ENCODE measurements at places on chromosomes 4 and X.

GRCh38 chr4:128513664-128514484 is 226.3 kb upstream of the PGRMC2 start:
- no peak for DNase-seq

- DNase-seq: no peak
Observed at GRCh38 chrX:17859609-17860178, 1.4 kb downstream of the RAI2 start.

DNA sequence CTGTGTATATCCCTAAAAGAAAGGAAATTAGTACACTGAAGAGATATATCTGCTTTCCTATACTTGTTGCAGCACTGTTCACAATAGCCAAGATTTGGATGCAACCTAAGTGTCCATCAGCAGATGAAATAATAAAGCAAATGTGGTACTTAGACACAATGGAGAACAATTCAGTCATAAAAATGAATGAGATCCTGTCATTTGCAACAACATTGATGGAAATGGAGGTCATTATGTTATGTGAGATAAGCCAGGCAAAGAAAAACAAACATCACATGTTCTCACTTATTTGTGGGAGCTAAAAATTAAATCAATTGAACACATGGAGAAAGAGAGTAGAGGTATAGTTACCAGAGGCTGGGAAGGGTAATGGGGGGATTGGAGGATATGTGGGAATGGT is 611.9 kb downstream of the STPG2 start:
- DNase-seq: no peak

DNA sequence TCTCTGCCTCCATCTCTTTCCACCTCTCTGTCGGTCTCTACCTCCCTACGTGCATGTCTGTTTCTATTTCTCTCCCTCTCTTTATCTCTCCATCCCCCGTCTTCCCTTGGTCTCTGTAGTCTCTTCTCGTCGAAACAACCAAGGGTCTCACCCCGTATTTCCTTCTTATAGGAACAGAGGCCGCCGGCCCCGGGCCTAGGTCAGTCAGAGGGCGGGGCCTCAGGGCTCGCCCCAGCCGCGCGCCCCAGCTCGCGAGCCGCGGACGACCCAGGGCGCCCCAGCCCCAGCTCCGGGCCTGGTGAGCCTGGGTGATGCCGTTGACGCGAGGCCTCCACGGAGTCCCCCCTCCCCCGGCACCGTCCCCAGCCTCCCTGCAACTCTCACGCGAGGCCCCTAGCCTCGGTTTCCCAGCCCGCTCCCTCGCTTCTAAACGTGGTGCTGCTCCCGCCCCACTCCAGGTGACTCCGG is 6.6 kb downstream of the TIMM17B start:
- DNase-seq: no peak

DNA sequence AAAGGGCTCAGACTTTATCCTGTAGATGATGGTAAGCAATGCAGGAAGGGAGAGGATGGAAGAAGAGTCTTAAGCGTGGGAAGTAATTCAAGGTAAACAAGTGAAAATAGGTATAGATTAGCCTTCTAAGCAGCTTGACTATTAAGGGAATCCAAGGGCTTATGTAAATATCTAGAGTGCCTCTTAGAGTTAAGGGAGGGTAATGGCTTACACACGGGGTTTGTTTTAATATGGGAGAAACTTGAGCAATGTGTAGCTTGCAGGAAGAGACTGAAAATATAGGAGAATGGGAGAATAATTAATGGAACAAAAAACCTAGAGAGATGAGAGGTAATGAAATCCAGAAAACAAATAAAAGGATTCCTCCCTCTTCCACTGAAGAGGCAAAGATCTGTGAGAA is 12.8 kb upstream of the SAP30 start:
- DNase-seq: no peak

GRCh38 chr4:54542540-54543041 is 115.2 kb upstream of the KIT start:
- no peak for DNase-seq

DNA sequence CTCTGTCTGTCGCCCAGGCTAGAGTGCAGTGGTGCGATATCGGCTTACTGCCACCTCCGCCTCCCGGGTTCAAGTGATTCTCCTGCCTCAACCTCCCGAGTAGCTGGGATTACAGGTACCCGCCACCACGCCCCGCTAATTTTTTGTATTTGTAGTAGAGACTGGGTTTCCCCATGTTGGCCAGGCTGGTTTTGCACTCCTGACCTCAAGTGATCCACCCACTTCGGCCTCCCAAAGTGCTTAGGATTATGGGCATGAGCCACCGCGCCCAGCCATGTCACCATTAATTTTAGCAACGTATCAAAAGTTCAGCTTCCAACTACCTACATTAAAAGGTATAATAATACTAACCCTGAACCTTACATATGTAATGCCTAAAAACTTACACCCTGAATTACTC is 940 bp upstream of the UTP3 start:
- no peak for DNase-seq

GRCh38 chr4:103402198-103402597 is 204.1 kb upstream of the CENPE start:
- DNase-seq: no peak

- DNase-seq: no peak
Observed at GRCh38 chr4:90120037-90120436, 7.2 kb upstream of the CCSER1 start.

DNA sequence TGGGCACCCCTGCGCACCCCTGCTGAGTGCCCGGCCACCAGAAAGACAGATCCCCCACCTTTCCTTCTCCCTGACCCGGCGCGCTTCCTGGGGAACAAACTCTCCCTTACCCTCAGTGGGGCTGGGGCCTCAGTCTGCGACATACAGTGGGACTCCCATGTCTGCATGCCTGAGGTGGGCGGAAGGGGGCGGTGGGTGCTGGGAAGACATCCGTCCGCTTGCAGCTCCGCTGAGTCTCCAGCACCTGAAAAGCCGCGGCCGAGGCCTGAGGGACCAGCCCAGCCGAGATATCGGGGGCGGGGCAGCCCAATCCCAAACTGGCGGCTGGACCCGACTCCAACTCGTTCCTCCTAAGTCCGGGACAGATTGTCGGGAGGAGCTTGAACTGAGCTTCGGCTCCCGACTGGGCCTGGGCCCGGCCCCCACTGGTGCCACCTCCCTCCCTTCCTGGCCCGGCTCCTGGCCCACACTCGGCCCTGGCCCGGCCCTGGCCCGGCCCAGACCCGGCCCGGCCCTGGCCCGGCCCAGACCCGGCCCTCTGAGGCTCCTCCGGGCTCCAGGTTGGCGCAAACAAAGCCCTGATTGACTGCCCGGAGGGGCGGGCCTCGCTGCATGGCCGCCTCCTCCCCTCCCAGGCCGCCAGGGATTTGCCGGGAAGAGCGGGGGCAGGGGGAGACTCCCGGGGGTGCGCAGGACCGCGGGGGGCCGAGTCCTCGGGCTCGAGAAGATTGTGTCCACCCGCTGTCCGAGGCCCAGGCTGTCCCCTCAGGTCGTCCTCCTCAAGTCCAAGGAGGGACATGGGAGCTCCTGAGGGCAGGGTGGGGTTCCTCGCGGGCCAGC is 877 bp upstream of the SLC16A2 start:
- DNase-seq: no peak

- DNase-seq: no peak
Observed at GRCh38 chr4:155444721-155445120, 68.0 kb upstream of the MAP9 start.

GRCh38 chrX:96971812-96972211 is 88.1 kb downstream of the RPA4 start:
- DNase-seq: no peak

- DNase-seq: no peak
Observed at GRCh38 chr4:159272273-159273140, 169.6 kb downstream of the RAPGEF2 start.

GRCh38 chrX:114462266-114462665 is 121.6 kb upstream of the HTR2C start:
- no peak for DNase-seq

DNA sequence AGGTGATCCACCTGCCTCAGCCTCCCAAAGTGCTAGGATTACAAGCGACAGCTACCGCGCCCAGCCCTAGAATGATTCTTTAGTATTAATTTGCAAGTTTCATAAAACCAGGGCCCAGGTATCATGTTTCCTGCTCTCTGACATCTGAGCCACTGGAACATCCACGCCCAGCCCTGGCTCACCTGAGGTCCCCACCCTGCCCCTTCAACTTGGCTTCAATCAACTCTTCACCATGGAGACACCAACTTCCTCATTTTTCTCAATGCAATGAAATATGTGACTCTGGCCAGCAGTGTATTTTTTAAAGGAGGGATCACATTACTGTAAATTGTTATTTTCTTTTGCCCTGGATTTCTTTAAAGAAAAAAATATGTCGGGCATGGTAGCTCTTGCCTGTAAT is 3.9 kb downstream of the PRSS12 start:
- DNase-seq: no peak

GRCh38 chrX:110795645-110796406 is at the start of gene CHRDL1:
TSS of gene CHRDL1 (minus strand) at chrX:110795817. CDS start at chrX:110792181, 3,636 bp downstream.
- DNase-seq: no peak

- no peak for DNase-seq
Observed at GRCh38 chrX:1451661-1452515, 821 bp downstream of the ASMTL start.

DNA sequence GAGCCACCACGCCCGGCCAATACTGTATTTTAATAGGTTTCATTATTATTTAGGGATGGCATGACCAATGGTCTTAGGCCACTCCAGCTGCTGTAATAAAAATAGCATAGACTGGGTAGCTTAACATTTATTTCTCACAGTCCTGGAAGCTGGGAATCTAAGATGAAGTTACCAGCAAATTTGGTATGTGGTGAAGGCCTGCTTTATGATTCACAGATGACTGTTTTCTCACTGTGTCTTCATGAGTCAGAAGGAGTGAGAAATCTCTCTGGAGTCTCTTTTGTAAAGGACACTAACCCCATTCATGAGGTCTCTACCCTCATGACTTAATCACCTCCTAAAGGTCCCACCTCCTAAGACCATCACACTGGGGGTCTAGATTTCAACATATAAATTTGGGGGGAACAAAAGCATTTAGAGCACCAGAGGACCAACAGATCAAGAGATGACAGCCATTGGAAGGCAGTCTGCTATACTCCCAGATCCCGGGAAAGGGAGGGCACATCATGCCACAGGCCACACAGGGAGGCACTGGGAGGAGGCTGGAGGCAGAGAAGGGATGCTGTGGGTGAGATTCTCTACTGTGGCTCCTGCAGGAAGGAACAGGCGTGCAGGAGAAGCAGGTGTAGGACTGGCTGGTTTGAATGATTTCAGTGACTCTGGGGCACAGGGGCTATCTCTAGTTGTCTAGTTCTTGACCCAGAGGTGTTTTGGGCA is 335.8 kb upstream of the SFRP2 start:
- DNase-seq: peak; percentile 75

- DNase-seq: no peak
Observed at GRCh38 chr4:98544141-98544817, 114.1 kb downstream of the TSPAN5 start.

DNA sequence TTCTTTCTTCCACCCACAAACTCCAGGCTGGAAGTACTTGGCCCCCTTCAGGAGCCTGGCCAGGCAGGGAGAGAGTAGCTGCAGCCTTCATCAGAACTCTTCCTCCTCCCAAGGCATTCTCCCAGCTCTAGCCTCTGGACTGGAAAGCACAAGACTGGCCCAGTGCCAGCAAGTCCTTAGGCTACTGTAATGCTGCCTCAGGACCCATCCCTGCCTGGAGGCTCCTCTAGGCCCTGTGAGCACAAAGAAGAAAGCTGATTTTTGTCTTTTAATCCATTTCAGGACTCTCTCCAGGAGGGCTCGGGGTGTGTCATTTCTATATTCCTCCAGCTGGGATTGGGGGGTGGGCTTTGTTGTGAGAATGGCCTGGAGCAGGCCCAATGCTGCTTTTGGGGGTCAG is 10.8 kb downstream of the AWAT2 start:
- no peak for DNase-seq

GRCh38 chr4:88697588-88698329 is at the start of gene NAP1L5:
TSS of gene NAP1L5 (minus strand) at chr4:88697829. CDS start at chr4:88697754, 75 bp downstream.
- peak; percentile 10 for DNase-seq

DNA sequence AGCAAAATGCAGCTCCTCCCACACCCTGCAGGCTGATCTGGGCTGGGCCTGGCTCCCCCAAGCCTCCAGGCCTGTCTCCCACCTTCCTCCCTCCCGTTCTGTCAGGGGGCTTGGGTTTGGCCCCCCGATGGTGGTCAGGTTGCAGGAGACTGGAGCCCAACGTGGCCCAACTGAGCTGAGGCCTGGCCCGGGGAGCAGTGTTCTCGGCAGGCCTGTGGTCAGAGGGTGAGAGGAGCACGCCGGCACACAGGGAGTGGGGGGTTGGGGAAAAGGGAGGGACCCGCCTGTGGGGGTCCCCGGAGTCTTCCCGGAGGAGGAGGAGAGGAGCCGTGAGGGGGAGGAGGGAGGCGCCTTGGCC is 43.2 kb upstream of the NKX1-1 start:
- no peak for DNase-seq

- DNase-seq: no peak
Observed at GRCh38 chr4:14504162-14504561, 498.1 kb upstream of the CPEB2 start.

- no peak for DNase-seq
Observed at GRCh38 chrX:10416424-10416823, 204.0 kb downstream of the MID1 start.

DNA sequence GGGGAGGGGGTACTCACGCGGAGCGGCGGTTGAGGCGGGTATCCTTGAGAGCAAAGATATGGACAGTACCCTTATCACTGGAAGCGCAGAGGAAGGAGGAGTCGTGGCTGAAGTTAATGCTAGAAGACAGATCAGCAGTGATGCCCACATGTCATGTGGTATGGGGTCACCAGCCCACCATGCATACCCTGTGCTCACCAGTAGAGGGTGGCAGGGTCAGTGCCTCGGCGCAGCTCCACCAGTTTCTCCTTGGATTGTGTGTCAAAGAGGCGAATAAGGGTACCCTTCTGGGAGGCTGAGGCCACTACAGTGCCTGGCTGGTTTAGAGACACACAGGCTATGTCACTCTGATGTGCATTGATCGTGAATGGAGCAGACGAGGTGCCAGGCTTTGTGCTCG is 1.5 kb upstream of the PRAF2 start:
- DNase-seq: no peak

DNA sequence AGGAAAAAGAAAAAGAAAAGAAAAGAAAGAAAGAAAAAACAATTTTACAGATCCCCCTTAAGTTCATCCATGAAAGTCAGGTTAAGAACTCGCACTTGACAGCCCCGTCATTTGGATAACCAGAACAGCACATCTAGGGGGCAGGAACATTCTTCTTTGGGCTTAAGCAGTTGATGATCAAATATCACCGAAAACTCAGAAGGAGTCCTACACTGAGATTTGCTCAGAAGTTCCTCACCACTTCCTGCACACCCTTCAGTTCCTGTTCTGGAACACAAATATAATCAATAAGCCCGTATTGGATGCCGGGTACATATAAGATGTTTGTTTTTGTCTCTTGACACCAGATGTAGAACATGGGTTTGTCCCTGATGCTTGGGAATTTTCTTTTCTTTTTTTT is 14.7 kb downstream of the NLGN3 start:
- no peak for DNase-seq

- DNase-seq: peak; percentile 65
Observed at GRCh38 chrX:136752796-136753195, 27.9 kb downstream of the ARHGEF6 start.

GRCh38 chr4:147865926-147866325 is 134.0 kb downstream of the ARHGAP10 start:
- DNase-seq: no peak

Measured in RCC 7860 (cell line).